ENCODE measurements at places on chromosomes 7 and 10.

GRCh38 chr10:71766717-71767419 is 6.5 kb downstream of the VSIR start:
- no peak for DNase-seq

GRCh38 chr10:76324283-76324682 is 892.9 kb downstream of the LRMDA start:
- DNase-seq: no peak

GRCh38 chr7:134339475-134339874 is 22.7 kb upstream of the SLC35B4 start:
- no peak for DNase-seq

DNA sequence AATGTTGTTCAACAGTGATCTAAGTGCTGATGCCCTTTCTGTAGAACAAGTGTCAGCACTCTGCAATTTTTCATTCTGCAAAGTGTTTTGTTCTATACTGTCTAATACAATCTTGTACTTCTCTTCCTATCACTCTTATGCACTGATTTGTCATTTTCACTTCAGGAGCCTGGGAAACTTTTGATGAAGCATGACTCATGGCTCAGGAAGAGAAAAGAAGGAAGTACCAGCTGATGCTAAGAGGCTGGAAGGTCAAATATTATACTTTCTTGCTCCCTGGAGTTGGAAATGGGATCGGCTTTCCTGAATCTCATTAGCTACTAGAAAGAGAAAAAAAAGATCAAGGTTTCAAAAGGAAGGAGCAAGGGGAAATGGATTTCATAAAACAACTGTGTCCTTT is 45.8 kb downstream of the DGKI start:
- no peak for DNase-seq

GRCh38 chr7:110808361-110808760 is 282.6 kb upstream of the LRRN3 start:
- no peak for DNase-seq

DNA sequence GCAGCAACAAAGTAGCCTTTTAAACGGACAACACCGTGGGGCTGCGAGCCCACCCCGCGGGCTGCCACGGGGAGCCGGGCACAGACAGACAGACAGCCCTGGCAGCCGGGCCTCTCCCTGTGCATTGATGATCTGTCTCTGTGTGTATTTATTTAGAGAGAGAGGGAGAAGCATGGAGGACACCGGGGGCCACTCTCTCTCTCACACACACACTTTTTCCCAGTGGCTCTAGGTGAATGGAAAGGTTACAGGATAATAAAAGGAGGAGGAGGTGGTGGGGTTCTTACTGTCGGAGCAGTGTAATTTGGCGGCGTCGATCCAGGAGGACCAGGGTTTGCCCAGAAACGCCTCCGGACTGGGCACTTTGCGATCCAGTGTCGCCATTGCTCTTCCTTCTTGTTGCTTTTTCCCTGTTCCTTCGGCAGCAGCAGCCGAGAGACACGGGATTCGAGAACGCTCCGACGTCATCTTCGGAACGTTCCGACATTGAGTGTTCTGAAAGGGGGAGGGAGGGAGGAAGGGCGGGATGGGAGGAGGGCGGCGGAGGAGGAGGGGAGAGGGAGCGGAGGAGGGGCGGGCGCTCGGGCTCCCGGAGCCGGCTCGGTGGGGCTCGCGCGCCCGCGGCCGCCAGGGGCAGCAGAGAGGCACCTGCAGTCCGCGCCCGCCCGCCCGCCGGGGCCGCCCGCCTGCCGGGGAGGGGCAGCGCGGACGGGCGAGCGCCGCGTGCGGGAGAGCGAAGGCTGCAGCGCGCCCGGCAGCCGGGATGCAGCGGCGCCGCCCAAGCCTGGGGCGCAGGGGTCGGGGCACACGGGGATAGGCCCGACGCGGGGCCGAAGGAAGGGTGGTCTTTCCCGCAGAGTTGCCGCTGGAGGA is at the start of gene ATXN7L1:
ATXN7L1 (minus strand) TSS at position 509 of the 873 bp plus-strand sequence; CDS start at position 468, 41 bp downstream.
- DNase-seq: peak; percentile 91

DNA sequence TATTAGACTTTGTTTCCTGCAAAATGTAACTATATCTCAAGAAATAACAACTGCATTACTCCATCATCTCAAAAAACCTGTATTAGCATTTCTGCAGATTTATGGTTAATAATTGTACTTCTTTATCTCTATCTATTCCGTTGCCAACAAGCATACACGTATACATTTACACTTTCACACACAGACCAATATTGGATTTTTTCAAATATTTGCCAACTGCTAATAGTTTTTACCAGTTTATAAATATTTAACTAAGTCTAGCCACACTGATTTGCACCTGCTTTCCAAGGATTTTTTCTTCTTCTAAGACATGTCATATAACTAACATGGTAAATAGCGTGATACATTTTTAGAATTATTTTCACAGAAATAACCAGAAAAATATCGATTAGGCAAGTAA is 12.2 kb downstream of the LRRN3 start:
- DNase-seq: no peak

- no peak for DNase-seq
Observed at GRCh38 chr7:102469972-102470825, 5.4 kb downstream of the LRWD1 start.

GRCh38 chr10:23390809-23391208 is 46.2 kb upstream of the C10orf67 start:
- no peak for DNase-seq

All from RPMI8226 (cell line).